Stimulated activated CD4-positive, alpha-beta T cell treated with anti-CD3 and anti-CD28 coated beads, TNF-alpha, amount 100 ng/mL, for 4 hours (primary cell): ENCODE measurements at places on chromosomes 7 and 10.
A peak's percentile ranks its signal among the peaks of the same experiment; 100 is the strongest.

DNA sequence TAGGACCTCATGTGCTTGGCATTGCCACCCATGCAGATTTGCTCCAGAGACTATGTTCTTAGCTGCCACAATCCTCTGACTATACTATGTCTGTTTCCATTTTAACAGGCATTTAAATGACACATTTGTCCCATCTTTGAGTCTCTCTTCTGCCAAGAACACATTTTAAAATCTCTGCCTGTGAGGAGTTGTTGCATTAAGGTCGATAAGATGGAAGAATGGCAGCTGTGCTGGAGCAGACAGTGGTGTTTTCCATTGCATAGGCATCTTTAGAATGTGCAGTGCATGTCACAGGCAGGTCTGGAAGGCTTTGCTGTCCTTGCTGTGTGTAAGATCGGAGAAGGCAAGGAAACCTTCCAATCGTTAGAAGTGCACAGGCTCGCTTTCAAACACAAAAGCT lies 70.9 kb upstream of the CELF2 start:
- no peak for DNase-seq

GRCh38 chr7:28762651-28763050 lies 195.5 kb downstream of the TRIL start:
- DNase-seq: no peak

DNA sequence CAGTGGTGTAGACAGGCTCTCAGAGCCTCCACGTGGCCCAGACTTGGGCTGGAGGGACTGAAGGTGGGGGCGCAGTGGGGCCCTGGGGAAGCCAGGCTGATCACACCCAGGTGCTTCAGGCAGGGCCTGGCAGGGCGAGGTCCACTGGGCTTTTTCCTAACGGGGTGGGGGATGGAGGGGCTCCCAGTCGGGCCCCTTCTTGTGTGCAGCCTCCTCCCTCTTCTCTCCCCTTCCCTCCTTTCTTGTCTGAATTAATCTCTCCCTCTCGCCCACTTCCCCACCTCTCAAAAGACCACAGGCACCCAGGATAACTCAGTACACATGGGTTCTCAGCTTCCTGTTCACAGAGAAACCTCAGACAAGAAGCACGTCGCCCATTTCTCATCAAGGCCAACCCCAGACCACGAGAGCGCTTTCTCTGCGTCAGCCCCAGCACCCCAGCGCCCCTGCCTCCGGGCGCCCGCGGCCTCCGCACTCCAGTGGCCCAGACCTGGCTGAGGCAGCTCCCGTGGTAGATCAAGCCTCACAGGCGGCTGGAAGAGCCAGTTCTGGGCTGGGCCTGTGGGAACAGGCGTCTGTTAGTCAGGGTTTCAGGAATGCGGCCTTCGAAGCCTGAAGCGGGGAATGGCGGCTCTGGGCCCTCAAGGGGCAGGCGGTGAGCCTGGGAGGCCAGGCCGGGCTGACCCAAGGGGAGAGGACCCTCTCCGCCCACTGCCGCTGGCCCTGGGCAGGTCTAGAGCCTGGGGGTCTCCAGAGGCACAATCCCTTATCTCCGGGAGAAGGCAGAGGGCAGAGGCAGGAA lies 50.6 kb downstream of the PWWP2B start:
- peak; percentile 43 for DNase-seq

- DNase-seq: no peak
These were observed 68.6 kb downstream of the C7orf25 start for GRCh38 chr7:42843205-42843800.

DNA sequence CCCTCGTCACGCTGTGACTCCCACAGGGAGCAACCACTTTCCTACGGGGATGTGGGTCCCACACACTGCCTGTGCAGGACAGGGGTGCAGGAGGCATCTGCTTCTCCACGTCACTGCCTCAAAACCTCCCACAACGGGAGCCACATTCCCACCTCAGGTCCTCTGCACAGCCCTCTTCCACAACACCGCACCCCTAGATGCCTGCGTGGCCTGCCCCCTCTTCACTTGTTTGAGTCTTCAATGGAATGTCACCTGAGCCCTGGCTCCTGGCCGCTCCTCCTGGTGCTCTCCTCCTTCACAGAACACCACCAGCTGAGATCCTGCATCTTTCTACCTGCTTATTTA lies 73.6 kb downstream of the MAD1L1 start:
- DNase-seq: no peak

GRCh38 chr7:156230576-156230975 lies 410.0 kb upstream of the RNF32 start:
- no peak for DNase-seq

DNA sequence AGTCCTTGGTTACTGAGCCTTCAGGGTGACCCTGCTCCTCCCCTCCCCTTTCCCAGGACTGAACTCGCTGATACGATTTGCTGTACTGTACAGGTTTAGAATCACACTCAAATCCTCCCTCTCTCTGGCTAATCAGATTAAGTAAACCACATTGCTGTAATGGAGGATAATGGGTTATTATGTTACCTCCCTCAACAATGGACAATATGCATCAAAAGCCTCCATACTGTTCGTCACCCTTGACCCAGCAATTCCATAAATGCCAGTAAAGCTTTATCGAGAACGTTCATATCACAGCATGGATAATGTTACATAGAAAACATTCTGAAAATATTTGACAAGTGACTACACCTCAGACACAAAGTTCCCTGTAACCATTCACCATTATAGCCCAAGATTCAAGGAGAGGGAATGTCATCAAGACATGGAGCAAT lies 61.7 kb downstream of the FAM107B start:
- no peak for DNase-seq

- no peak for DNase-seq
These were observed 3.3 kb downstream of the FBXO24 start for GRCh38 chr7:100589341-100589947.

DNA sequence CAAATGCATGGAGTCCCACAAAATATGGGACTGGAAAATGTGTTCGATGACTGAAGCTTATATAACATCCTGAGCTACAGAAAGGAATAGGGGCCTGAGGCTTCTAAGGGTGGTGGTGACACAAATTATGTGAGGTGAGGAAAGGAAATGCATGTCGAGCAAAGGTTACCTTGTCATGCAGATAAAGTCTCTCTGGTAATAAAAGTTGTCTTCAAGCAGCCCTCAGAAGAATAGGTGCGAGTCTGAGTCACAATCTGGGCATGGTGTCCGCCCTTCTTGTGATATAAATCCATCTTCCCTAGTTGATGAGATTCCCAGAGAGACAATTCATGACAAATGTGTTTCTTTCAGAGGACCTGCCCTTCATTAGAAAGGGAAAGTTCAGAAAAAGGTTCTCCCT lies 985.2 kb upstream of the C7orf33 start:
- DNase-seq: no peak

GRCh38 chr10:99654390-99655175 lies 4.7 kb upstream of the ENTPD7 start:
- DNase-seq: no peak

DNA sequence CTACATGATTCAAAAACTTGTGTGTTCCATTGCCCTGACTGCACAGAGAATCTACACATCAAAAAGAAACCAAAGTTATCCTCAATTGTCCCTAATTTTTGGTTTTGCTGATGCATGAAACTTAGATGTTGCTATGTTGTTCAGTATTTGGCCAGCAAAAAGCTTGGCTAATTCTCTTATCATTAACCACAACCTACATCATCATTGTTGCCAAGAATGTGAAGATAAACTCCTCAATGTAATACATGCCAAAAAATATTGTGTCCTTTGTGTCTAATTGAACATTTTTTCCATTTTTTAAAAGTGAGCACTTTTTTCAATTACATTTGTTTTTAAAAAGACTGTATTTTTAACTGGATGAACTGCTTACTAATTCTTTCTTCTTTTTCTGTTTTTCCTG lies 268.0 kb upstream of the SEMA3D start:
- DNase-seq: no peak

DNA sequence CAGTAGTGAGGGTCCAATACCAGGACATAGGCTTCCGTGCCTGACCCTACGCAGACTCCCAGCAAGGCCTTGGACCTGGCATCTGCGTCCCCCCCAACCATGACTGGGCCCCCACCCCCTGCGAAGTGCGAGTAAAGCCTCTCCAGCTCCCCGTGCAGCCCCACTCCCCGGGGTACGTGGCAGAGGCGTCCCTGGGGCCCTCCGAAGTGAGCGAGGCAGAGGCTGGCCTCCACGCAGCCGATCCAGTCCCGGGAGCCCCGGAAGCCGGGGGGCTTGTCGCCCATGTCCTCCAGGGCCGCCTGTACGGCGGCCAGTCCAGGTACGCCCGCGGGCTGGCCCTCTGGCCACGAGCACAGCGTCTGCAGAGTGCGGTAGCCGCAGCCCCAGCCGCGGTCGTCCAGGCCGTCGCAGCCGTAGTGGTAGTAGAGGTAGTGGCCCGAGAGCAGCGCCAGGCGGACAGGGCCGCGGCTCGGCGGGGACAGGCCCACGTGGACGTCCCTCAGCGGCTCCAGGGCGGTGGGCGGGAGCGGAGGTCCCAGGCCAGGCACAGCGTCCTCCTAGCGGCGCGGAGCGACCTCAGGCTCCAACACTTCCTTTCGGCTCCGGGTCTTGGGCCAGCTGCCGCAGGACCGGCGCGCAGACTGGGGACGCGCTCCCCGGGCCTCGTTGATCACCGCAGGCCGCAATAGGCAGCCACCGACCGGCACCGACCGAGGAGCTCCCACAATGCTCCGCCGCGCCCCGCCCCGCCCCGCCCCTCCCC lies at the start of gene UFSP1:
TSS of gene UFSP1 (minus strand) at position 728 of the 763 bp plus-strand sequence. CDS start at position 284, 444 bp downstream.
- no peak for DNase-seq

DNA sequence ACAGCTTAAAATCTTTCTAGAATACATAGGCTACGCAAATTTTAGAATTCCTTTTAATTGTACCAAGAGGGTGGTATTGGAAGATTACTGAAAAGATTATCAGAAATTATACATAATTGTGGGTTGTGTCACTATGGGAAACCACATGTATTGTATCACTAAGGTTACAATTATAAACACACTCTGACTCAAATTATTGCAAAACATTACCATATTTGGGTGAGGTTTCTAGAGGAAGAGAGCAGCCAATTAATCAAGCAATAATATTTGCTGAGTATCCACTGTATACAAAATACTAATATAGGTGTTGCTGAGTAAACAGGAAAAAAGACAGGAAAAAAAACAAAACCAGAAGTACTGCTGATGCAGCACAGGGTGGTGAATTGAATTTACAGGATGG lies 3.1 kb upstream of the CAPZA2 start:
- no peak for DNase-seq

DNA sequence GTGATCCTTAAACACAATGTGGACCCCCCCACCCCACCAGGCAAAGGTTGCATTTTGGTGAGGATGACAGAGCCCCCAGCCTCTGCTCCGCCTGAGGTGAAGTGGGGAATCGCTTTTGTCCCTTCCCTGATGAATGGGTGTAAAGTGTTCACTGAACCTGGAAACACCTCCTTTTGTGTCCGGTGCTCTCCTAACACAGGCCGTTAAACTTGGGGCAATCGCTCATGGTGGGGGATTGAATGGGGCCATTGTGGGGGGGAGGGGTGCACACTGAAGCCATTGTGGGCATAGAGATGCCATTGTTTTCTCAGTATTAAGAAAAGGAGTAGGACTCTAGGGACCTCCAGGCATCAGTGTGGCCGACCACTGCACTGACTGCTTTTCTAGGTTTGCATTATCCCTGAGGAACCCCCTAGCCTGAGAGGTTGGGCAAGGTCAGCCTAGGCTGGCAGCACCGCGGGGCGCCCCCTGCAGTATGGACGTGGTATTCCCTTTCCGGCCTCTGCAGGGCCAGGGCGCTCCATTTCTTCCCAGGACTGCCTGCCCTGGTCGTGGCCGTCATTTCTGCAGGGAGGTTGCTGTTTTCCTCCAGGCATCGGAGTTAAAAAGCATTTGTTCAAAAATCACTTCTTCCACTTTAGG lies 158.3 kb downstream of the TCF7L2 start:
- DNase-seq: no peak

DNA sequence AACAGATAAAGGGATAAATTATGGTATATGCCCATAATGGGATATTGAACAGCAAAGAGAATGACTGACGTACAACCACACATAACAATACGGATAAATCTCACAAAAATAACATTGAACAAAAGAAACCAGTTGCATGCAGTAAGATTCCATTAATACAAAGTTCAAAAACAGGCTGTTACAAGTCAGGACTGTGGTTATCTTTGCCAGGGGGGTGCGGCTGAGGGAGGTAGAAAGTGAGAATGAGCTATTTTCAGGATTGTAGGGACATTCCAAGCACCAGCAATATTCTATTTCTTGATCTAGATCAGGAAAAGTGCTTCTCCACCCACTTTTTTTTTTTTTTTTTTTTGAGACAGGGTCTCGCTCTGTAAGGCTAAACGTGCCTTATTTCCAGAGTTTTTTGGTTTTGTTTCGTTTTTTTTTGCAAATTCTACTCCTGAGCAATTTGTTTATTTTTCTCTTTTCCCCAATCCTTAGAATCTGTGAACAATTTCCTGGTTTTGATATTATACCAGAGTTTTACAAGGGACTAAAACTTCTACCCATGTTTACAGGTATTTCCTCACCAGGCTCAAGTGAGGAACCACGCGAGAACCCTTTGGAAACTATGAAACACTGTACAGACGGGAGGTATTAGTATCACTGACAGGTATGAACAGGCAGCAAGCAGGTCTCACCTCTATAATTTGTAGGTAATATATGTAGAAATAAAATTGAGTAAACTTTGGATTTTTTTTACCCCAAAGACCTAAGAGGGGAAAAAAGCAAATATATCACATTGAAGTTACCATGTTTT lies 9.9 kb downstream of the SMURF1 start:
- DNase-seq: no peak

DNA sequence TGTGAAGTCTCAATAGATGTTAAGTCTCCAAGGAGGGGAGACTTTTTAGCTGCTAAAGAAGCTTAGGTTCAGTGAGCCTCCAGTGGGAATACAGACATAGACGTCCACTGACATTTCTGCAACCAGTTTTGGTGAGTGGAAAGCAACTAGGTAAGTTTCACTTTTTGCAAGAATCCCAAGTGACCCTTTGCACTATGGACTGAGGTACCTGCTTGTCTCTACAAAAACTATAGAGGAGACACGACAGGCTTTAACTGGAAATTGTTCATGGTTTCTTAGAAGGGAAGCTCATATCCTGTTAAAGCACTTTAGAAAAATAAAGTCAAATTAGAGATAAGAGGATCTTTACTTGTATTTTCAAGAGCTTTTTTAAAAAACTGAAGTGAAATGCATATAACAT lies 38.6 kb downstream of the GBF1 start:
- no peak for DNase-seq
